ENCODE measurements at places on chromosomes 11 and 22. TPM values are rescaled to one million over a fixed set of nuclear protein-coding genes. Genes with fewer than 3 reads are reported as not detected.

MTA2 gene
- polyA plus RNA-seq: 37.2 TPM

DEFB131B gene
- polyA plus RNA-seq: not detected

DCHS1 gene
- polyA plus RNA-seq: 0.79 TPM

PHOX2A gene
- not detected for polyA plus RNA-seq

CHRDL2 gene
- polyA plus RNA-seq: not detected

DNA sequence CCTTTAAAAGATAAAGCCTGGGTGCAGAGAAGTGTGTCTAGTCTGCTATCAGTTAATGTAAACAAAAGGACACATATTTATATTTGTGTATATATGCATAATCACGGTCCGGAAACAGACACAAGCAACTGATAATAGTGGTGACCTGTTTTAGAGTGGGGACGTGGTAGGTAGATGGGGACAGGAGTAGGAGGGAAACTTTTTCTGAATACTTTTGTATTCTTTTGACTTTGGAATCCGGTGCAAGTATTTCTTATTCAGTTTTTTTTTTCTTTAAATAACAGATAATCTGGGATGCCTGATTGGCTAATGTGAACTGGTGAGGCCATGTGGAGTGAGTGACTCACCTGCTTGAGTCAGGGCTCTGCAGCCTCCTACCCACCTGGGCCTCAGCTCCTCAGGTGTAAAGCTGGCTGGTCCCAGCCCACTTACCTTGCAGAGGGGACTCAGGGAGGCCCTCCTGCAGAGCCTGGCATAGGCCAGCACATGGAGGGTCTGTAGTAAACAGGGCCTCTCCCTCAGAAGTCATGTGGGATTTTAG is 15.3 kb downstream of the MICAL2 start:
- no peak for DNase-seq

DNA sequence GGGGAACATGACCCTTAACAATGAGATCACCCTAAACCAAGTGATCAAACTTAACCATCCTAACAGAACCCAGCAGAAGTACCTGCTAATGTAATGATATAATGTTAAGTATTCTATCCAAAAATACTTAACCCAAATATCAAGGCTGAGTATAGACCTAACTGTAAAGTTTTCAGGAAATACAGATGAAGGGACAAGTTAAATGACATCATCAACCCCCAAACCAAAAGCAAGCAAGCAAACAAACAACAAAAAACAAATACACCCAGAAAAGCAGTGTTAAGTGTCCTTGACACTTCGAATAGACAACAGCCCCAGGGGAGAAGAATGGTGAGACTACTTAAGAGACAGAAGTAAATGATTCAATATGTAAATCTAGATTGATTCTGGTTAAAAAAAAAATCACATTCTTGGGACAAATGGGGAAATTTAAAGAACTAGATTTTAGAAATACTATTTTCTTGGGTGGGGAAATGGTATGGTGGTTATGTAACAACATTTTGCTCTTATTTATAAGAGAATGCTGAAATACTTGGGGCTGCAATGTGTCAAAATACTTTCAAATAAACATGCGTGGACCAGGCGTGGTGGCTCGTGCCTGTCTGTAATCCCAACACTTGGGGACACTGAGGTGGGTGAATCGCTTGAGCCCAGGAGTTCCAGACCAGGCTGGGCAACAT is 2.5 kb downstream of the CSTF3 start:
- DNase-seq: no peak
